ENCODE measurements at places on chromosomes 3 and 15.

DNA sequence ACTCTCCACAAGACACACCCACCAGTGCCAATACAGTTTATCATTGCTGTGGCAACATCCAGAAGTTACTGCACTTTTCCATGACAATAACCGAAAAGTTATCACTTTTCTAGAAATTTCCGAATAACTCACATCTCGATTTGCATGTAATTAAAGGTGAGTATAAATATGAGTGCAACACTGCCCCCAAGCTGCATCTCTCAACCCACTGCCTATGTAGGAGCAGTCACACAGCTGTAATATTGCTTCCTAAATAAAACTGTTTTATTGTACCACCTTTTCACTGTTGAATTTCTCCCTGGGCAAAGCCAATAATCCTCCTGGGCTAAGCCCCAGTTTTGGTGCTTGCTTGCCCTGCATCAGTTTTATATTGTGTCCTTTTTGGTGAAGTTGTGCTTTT lies 601.0 kb upstream of the EPHA6 start:
- no peak for DNase-seq

DNA sequence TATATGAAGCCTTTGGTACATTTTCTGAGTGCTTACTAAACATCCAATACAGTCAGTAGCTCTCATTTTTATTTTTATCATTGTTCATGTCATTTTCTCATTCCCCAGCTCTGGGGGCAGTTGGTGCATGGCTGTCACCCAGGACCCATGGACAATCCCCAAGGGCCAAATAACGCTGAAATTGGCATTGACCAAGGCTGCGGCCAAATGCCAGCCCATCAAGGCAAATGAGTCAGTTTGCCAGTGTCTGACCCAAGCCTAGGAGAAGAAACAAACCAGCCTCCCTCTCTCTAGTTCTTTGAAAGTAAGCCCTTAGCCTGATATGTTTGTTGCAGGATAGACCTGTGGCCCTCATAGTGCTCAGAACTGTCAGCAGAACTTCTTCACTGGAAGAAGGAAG lies 219.2 kb downstream of the THSD4 start:
- no peak for DNase-seq

DNA sequence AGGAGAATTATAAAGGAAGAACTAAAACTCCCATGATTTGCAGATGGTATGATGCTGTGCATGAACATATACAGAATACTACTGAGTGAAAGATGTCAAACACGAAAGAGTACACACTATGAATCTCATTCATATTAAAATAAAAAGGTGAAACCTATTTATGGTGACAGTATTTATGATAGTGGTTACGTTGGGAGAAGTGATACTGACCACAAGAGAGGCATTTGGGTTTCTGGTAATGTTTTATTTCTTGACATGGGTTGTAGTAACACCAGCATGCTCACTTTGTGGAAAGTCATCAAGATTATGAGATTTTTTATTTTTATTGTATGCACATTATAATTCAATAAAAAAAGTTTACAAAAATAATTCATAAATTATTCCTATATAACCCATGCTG lies 324.0 kb downstream of the GAP43 start:
- no peak for DNase-seq

DNA sequence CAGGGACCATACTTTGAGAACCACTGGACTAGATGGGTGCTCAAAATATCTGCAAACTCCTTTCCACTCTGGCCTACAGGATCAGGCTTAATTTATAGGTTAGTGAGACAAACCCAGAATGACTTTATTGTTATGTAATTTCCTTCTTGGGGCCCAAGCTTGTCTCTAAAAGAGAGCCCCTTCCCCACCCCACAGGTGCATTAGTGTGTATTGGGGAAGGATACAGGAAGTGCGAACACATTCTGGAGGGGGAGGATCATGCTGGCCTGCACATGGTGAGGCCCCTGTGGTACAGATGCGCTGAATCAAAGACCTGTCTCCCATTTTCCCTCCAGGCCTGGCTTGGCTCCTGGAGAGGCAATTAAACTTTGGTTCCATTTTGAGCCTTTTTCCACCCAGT lies 273.0 kb upstream of the LRTM1 start:
- DNase-seq, result no peak

- no peak for DNase-seq
These were observed 1.4 kb downstream of the PEAK1 start for GRCh38 chr15:77418391-77418965.

GRCh38 chr3:143222981-143223380 lies 103.4 kb downstream of the CHST2 start:
- DNase-seq, result no peak

GRCh38 chr3:150013801-150014200 lies 43.1 kb upstream of the PFN2 start:
- no peak for DNase-seq

GRCh38 chr3:264394-265156 lies 68.0 kb downstream of the CHL1 start:
- DNase-seq, result no peak

DNA sequence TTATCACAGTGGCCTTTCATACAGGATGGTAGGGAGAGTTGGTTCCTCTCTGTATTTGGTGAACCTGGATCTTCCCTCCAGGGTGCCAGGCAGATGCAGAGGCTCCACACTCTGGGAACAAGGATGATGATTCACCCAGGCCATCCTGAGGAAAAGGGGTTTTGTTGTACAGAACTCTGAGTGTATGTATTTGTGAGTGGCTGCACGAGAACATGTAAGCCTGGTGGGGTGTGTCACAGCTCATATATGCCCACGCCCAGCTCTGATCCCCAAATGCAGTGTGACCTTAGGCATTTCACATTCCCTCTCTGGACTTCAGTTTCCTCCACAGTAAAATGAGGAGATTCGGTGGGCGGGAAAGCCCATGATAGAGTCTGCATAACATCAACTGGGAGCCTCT lies 11.6 kb upstream of the CILP start:
- no peak for DNase-seq

DNA sequence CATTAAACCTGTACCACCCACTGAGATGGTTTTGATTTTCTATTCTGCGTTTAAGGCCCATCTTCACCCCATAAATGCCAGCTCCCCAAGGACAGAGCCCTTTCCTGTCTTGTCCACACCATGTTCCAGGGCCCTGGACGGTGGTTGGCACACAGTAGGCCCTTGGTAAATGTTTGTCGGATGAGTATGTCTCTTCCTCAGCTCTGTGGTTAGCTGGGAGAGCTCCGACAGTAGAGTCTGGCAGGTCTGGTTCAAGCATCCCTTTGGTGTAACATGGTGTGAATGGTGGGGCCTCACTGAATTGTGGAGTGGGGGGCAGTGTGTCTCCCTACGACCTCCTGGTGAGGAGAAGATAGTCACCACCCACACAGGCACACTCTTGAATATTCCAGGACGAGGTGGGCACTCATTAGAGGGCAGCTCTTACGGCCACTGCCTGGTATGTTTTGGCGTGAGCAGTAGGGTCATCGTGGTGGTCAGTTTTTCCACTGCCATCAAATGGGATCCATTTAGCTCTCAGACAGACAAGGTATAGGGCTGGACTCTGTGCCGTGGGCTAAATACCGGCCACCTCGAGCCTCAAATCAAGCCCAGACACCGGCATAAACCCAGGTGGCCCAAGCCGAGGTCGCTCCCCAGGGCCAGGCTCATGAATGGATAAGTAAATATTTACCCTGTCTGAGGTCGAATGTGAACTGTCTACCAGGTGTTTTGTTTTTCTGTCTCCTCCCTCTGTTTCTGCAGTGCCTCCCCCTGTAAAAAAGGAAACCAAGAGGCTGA lies 61.3 kb downstream of the SMAD3 start:
- DNase-seq, result no peak

DNA sequence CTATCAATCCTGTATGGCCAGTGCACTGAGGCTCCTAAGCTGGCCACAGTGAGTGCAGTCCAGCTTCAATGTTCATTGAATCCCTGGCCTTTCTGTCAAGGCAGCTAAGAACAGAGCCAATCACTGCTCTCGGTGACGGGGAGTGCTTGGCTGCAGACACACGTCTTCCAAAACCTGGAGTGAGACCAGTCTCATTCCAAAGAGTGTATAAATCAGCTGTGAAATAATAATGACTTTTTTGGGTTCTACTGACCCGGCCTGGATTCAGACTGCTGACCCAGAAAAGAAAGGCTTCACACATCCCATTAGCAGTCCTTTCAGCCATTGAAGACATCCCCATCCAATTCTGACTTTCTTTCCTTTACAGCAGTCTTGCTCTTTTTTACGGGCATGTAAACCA lies 665.5 kb downstream of the GBE1 start:
- no peak for DNase-seq

GRCh38 chr3:8966150-8966819 lies 3.0 kb upstream of the RAD18 start:
- no peak for DNase-seq

GRCh38 chr3:154384479-154384878 lies 45.5 kb downstream of the GPR149 start:
- no peak for DNase-seq

DNA sequence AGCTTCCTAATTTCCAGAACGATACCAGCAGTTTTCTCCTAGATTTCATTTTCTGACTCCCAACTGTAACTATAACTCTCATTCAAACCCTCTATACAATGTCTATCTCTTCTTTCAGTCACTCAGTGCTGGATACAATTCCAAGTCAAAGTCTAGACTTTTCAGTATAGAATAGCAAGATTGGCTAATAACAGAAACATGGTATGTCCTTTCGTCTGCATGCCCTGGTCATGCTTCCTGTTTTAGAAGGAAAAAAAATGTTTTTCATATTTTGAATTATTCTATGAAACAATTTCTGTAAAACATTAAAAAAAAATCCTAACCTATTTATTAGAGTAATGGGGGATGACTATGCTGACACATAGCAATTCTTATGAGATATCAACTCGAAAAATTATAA lies 180.0 kb downstream of the KCNAB1 start:
- DNase-seq, result no peak

- DNase-seq, result no peak
These were observed 215.1 kb upstream of the MLF1 start for GRCh38 chr3:158355623-158356588.

- no peak for DNase-seq
These were observed 21.4 kb downstream of the SCG3 start for GRCh38 chr15:51702710-51703109.

DNA sequence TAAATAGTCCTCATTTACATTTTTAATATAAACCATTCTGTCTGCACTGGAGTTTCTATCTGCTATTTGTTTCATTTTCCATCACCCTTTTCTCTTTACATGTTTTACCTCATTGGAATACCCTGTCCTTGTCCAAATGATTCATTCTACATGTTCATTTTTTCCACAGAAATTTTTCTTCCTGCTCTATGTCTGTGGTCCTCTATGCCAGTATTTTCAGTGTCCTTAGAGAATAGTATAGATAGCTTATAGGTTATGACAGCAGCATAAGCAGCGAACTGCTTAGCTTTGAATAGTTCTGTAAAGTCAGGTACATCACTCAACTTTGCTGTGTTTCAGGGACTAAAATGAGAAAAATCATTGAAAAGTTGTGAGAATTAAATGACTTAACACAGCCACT lies 742.3 kb upstream of the CBLB start:
- DNase-seq, result no peak

GRCh38 chr3:36907911-36908646 lies 36.8 kb downstream of the TRANK1 start:
- peak; percentile 39 for DNase-seq

DNA sequence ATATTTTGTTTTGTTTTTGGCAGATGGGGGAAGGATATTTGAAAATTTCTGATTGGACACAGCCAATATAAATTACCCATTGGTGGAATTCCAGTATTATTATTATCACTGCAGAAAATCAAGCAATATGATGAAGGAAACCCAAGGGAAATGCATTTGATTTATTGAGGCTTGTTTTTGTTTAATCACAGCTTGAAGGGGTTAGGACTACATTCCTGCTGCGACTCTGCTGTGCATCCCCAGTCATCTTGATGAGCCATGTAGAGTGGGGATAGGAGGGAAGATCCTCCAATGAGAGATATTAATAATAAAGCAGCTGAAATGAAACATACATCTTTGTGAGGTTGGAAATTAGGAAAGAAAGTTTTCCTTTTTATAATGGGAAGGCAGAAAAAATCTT lies 208.6 kb downstream of the GAP43 start:
- DNase-seq, result no peak

DNA sequence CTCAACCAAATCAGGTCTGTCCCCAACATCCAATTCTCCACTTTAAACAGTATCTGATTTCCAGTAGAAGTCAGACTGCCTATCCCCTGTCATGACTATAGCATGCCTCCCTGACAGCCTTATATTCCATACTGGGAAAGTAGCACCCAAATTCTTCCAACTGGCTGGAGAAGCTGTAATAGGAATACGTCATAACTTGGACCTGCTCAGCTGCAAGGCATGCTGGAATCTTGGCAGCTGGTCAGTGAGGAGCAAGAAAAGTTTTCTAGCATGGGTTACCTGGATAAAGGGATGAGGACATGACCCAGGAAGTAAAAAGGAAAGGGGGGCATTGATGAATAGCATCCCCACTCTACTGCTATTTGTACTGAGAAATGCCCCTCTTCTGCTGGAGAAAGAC lies 8.9 kb downstream of the SEMA5B start:
- DNase-seq, result no peak

- no peak for DNase-seq
These were observed 249.4 kb downstream of the LPP start for GRCh38 chr3:188403404-188403803.

DNA sequence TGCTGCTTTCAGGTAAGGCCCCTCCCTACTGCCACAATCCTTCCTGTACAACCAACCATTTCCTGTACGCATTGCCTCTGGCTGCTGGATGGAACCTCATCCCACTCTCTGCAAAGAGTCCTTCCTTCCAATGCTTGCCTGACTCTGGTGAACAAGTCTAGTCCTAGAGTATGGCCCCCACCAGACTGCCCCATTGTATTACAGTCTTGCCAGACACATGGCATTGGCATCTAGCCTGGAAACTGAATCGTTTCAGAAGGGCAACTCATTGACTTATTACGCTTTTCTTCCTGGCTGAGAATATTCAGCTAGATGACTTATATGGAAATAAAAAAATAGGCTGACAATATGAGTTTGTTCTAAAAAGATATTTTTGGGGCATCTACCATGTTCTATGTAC lies 170.3 kb downstream of the SUCLG2 start:
- DNase-seq, result no peak

DNA sequence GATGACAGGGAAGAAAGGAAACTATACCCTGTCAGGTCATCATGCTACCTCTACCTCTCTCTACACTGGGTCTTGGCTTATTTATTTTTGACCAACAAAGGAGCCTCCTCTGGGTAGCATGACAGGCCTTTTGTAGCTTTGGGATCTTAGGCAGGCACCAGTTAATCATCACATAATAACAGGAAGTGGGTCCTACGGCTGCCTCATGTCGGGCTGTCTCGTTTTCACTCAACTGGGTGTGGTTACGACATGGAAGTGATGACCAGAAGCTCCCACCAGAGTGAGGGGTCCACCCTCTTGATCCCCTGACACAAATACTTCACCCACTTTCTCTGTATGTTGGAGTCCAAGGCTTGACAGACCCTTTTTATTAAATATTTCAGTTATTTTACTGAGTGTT lies 105.3 kb downstream of the CD47 start:
- DNase-seq, result peak; percentile 32

DNA sequence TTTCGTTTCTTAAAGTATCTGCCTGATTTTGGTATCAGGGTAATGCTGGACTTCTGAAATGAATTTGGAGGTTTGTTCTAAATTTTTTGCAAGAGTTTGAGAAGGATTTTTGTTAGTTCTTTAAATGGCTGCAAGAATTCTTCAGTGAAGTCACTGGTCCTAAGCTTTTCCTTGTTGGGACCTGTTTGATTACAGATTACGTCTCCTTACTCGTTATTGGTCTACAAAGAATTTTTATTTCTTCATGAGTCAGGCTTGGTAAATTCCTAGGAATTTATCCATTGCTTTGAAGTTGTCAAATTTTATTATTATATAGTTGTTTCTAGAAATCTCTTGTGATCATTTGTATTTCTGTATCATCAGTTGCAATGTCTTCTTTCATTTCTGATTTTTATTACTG lies 196.0 kb downstream of the DPH6 start:
- DNase-seq, result no peak

Measured in stimulated activated CD8-positive, alpha-beta memory T cell treated with anti-CD3 and anti-CD28 coated beads, Interleukin-15, amount 100 ng/mL, for 48 hours (primary cell).